Smooth muscle cell of trachea (primary cell): ENCODE measurements at places on chromosomes 5 and 9. TPM values are rescaled to one million over a fixed set of nuclear protein-coding genes. Genes with fewer than 3 reads are reported as not detected.

Gene UGT3A1
- not detected in 2 replicates for total RNA-seq

Gene ENHO
- total RNA-seq, result not detected in 2 replicates

Gene C5orf58
- not detected in 2 replicates for total RNA-seq

Gene SYNPO
- total RNA-seq, result 3.3 and 12.9 TPM in 2 replicates

Gene ARAP3
- total RNA-seq, result 4.5 and 6.8 TPM in 2 replicates

Gene NIPAL4
- under 0.01 TPM in 1 of 2 replicates, not detected in the other for total RNA-seq

Gene PCDHB13
- total RNA-seq, result under 0.01 and 1.3 TPM in 2 replicates

Gene SELENOP
- 334 and 703 TPM in 2 replicates for total RNA-seq

Gene MOB3B
- total RNA-seq, result 0.15 and 0.17 TPM in 2 replicates

Gene LMAN2
- 418 and 537 TPM in 2 replicates for total RNA-seq

Gene ARL10
- total RNA-seq, result 12.1 and 16.3 TPM in 2 replicates

Gene TMEM38B
- 21.2 and 24.3 TPM in 2 replicates for total RNA-seq

Gene PCDHB10
- 0.15 and 0.66 TPM in 2 replicates for total RNA-seq

Gene CDH10
- total RNA-seq, result under 0.01 and 0.83 TPM in 2 replicates

Gene PPP3R2
- not detected in 2 replicates for total RNA-seq

Gene CNTNAP3B
- 1.2 and 7.1 TPM in 2 replicates for total RNA-seq

Gene PLPP7
- 9.3 and 13.2 TPM in 2 replicates for total RNA-seq
